ENCODE measurements at places on chromosomes 2 and 18.

DNA sequence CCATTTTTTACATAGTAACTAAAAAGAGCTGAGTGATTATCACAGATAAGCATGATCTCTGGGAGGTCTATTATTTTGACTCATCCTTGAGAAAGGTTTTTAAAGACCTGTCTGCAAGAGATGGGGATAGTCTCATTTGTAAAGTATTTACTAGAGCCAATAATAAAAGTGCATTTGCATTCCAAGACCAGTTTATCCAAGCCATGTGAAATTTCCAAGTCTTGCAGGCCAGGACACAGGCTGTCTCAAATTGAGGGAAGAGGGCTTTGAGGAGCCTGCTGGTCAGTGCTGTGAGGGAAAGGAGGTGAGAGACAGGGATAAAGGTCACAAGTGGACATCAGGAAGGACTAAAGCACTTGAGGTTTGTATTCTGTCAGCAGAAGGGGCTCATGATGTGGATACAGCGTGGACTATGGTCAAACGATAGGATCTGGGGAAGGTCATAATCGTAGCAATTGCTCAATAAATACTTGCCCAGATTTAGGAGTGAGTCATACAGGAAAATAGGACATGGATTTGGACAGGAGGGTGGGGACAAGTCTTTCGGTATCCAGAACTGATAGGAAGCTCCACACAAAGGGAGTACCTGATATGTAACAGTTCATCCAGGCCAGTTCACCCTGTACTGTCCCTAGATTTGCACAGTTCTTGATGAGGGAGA lies 6.6 kb upstream of the CDH2 start:
- no peaks in the 10 kb centered on the region for H3K36me3 ChIP-seq
- DNase-seq = no peak
- peaks cover 11% of the 10 kb centered on the region for H3K4me1 ChIP-seq
- H3K4me3 ChIP-seq = no peak overlapping the region

GRCh38 chr18:28398471-28398870 lies 221.5 kb upstream of the CDH2 start:
- H3K4me1 ChIP-seq = no peaks in the 10 kb centered on the region
- H3K36me3 ChIP-seq = no peaks in the 10 kb centered on the region
- H3K4me3 ChIP-seq = no peak overlapping the region
- DNase-seq = no peak
- no peaks in the 10 kb centered on the region for H3K27me3 ChIP-seq
- no peak overlapping the region for H3K27ac ChIP-seq

- no peak overlapping the region for H3K4me3 ChIP-seq
- no peaks in the 10 kb centered on the region for H3K4me1 ChIP-seq
- no peaks in the 10 kb centered on the region for H3K27me3 ChIP-seq
- no peaks in the 10 kb centered on the region for H3K36me3 ChIP-seq
Measured at GRCh38 chr2:121182520-121182919, 102.5 kb downstream of the TFCP2L1 start.

- no peak overlapping the region for H3K4me3 ChIP-seq
- H3K27ac ChIP-seq = no peak overlapping the region
- DNase-seq = no peak
- H3K4me1 ChIP-seq = no peaks in the 10 kb centered on the region
- H3K36me3 ChIP-seq = no peaks in the 10 kb centered on the region
Measured at GRCh38 chr18:57241869-57242268, 95.0 kb downstream of the BOD1L2 start.

DNA sequence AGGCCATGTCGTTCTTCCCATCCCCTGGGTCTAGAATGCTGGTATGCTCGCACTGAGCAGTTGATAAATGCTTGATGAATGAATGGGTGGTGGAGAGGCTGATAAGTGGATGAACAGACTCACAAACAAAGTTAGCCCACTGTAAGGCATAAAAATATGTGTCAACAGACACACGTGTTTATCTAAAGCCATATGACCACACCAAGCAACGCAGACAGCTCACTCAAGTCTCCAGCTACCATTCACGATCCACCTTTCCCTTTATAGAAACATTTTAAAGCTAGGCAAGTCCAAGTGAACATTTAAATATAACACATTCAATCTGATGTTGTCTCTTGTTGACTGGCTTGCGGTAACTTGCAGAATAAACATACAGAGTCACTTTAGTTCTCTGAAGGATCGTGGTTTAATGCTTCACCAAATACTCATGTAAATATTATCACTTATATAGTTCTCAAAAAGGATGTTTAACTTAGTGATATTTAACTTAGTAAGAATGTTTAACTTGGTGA lies 105.5 kb downstream of the NOL10 start:
- H3K36me3 ChIP-seq = peaks cover 13% of the 10 kb centered on the region
- no peak overlapping the region for H3K4me3 ChIP-seq
- DNase-seq = no peak
- peaks cover 14% of the 10 kb centered on the region for H3K27me3 ChIP-seq
- H3K27ac ChIP-seq = no peak overlapping the region
- peaks cover 9% of the 10 kb centered on the region for H3K4me1 ChIP-seq

- no peaks in the 10 kb centered on the region for H3K36me3 ChIP-seq
- DNase-seq = peak; percentile 76
- H3K27ac ChIP-seq = peak overlapping the region; percentile 68
- no peak overlapping the region for H3K4me3 ChIP-seq
- no peaks in the 10 kb centered on the region for H3K27me3 ChIP-seq
Measured at GRCh38 chr2:85997017-85997970, 108.4 kb downstream of the POLR1A start.

DNA sequence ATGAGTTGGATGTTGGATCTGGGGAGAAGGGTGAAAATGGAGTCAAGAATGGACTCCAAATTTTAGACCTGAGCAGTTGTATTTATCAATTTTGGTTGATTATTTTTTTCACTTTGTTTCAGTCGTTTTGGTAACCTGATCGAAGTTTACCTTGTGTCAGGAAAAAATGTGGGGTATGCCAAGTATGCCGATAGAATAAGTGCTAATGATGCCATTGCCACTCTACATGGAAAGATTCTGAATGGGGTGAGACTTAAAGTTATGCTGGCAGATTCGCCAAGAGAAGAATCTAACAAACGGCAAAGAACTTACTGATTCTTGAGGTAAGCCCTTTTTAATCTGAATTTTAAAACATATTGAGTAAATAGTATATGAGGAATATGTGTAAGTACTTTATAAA lies 13.6 kb downstream of the RBM45 start:
- no peaks in the 10 kb centered on the region for H3K4me1 ChIP-seq
- no peak overlapping the region for H3K27ac ChIP-seq
- peaks cover 19% of the 10 kb centered on the region for H3K36me3 ChIP-seq
- H3K4me3 ChIP-seq = no peak overlapping the region

DNA sequence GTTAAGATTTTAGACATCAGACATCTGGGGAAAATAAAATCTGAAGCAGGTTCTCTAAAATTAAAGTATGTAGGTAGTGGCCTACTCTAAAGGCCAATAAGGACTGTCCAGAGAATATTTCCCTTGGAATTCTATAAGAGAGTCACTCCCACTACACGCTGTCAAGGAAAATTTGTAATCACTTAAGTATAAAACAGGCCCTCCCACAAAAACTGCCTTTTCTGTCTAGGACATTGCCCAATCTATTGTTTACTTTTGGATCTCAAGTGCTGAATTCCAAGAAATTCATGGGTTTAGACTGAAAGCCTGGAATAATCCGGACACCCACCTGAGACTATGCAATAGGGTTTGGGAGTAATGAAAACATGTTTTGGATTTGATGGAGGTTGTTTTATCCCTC lies 1.7 kb upstream of the SRBD1 start:
- H3K27ac ChIP-seq = no peak overlapping the region
- no peaks in the 10 kb centered on the region for H3K36me3 ChIP-seq
- DNase-seq = no peak
- no peak overlapping the region for H3K4me3 ChIP-seq
- peaks cover 12% of the 10 kb centered on the region for H3K4me1 ChIP-seq

- no peak overlapping the region for H3K4me3 ChIP-seq
- no peaks in the 10 kb centered on the region for H3K4me1 ChIP-seq
- H3K27me3 ChIP-seq = no peaks in the 10 kb centered on the region
- no peaks in the 10 kb centered on the region for H3K36me3 ChIP-seq
- H3K27ac ChIP-seq = no peak overlapping the region
- no peak for DNase-seq
Measured at GRCh38 chr18:45517181-45517741, 98.0 kb upstream of the SLC14A2 start.

GRCh38 chr2:205372141-205372540 lies 310.2 kb upstream of the NRP2 start:
- H3K4me1 ChIP-seq = peaks cover 4% of the 10 kb centered on the region
- no peak overlapping the region for H3K4me3 ChIP-seq
- no peak overlapping the region for H3K27ac ChIP-seq
- DNase-seq = peak; percentile 6

DNA sequence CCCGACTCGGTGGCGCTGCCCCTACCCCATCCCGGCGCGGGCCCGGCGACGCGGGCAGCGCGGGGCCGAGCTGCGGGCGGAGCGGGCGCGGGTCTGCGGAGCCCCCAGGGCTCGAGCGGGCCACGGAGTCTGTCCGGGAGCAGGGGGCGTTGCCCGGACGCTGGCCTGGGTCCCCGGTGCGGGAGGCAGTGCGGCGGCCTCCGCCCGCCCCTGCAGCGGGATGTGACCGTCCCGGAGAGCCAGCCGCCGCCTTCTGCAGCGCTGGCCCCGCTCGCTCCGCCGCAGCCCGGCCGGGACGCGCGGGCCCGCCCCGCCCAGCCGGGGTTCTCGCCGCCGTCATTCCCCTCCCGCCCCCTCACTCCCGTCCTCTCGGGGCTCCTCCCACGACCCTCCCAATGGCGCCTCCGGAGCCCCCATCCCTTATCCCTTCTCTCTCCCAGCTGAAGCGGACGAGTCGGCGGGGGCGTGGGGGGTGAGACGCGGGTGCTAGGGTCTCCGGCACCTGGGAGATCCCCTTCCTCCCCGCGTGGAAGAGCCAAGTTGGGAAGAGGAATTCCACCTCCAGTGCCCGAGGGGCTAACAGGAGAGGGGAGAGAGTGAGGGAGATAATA lies at the start of gene FNDC4:
Gene FNDC4 (minus strand): TSS at position 257 of the 611 bp plus-strand sequence. CDS start 521 bp downstream, outside the sequence.
- no peaks in the 10 kb centered on the region for H3K4me1 ChIP-seq
- peaks cover 21% of the 10 kb centered on the region for H3K27me3 ChIP-seq
- H3K36me3 ChIP-seq = no peaks in the 10 kb centered on the region
- DNase-seq = peak; percentile 17
- no peak within 1 kb of the TSS for H3K27ac ChIP-seq

GRCh38 chr2:42846932-42847595 lies 54.7 kb upstream of the HAAO start:
- DNase-seq = no peak
- no peaks in the 10 kb centered on the region for H3K36me3 ChIP-seq
- H3K27ac ChIP-seq = no peak overlapping the region
- no peak overlapping the region for H3K4me3 ChIP-seq

GRCh38 chr2:221002101-221002685 lies 569.9 kb downstream of the EPHA4 start:
- H3K4me3 ChIP-seq = no peak overlapping the region
- no peak overlapping the region for H3K27ac ChIP-seq
- H3K36me3 ChIP-seq = no peaks in the 10 kb centered on the region
- no peaks in the 10 kb centered on the region for H3K27me3 ChIP-seq
- peaks cover 3% of the 10 kb centered on the region for H3K4me1 ChIP-seq
- no peak for DNase-seq

DNA sequence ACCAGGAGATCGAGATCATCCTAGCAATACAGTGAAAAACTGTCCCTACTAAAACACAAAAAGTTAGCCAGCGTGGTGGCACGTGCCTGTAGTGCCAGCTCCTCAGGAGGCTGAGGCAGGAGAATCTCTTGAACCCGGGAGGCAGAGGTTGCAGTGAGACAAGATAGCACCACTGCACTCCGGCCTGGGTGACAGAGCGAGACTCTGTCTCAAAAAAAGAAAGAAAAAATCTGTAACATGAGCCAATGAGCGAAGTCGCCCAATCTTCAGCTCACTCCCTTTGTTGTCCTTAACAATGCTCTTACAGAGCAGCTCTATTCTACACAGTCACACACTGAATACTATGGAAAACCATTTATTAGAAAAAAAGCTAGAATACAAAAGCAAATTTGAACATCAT lies 22.0 kb downstream of the FAM98A start:
- no peak overlapping the region for H3K4me3 ChIP-seq
- no peaks in the 10 kb centered on the region for H3K4me1 ChIP-seq
- no peaks in the 10 kb centered on the region for H3K27me3 ChIP-seq
- no peaks in the 10 kb centered on the region for H3K36me3 ChIP-seq

DNA sequence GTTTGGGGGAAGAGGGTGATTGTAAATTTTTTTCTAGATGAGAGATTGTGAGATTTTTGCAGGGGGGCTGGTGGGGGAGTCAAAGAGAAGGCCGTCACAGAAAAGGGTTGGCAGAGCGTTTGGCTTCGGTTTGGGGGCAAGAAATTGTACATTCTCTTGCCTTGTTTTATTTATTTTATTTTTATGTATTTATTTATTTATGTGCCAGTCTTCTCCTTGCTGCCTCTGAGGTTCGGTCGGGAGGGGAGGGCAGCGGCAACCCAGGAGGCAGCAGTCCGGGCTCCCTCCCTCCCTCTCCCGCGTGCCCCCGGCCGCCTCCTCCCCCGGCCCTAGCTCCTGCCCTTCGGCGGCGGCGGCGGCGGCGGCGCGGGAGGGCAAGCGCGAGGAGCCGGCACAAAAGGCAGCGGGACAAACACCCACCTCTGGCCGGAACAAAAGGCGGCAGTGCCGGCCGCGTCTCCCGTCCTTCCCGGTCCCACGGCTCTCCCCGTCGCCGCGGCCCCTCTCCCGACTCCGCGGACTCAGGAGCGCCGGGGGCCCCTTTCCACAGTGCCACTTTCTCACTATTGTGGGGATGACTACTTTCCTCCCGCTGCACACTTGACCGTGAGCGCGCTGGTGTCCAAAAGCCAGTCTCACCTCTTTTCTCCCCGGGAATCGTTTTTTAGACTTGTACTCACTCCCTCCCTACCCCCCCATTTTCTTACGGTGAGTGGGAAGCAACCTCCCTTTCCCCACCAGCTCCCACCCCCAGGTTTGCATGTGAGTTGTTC lies 1.2 kb downstream of the BCL11A start:
- DNase-seq = peak; percentile 65
- H3K4me1 ChIP-seq = peaks cover 8% of the 10 kb centered on the region

- no peak overlapping the region for H3K4me3 ChIP-seq
- H3K4me1 ChIP-seq = no peaks in the 10 kb centered on the region
- no peaks in the 10 kb centered on the region for H3K36me3 ChIP-seq
Measured at GRCh38 chr2:112947374-112947773, 30.4 kb upstream of the IL36G start.

DNA sequence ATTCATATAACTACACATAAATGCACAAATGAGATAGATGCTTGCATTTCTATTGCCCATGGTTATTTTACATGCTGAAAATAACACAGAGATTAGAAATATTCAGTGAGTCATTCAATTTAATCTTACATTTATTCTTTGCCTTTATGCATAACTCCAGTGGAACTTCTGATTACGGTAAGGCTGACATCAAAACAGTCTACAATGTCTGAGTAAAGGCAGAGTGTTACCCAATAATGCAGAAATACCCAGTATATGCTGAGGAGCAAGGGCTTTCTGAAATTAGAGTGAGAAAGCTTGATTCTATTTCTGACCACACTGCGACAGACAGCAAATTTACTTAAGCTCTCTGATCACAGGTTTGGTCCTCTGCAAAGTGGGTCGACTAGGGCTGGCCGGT lies 9.2 kb downstream of the NMI start:
- H3K4me1 ChIP-seq = no peaks in the 10 kb centered on the region
- no peak overlapping the region for H3K4me3 ChIP-seq
- no peaks in the 10 kb centered on the region for H3K27me3 ChIP-seq
- no peak for DNase-seq

DNA sequence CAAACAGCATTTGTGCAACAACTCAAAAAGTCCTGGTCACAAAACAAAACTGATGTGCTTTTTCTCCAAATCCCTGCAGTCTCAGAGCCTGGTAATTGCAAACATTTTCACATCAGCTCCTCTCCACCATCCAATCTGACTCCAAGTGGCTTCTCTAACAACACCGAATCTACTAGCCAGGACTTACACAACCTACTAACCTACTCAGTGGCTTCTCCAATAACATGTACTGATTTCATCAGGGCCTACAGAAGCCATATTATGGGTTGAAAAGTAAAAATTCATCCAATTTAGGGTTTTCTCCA lies 104.3 kb downstream of the COLEC12 start:
- no peak for DNase-seq
- no peaks in the 10 kb centered on the region for H3K36me3 ChIP-seq
- no peak overlapping the region for H3K4me3 ChIP-seq
- no peak overlapping the region for H3K27ac ChIP-seq
